Fibroblast of upper back skin (primary cell): ENCODE measurements at places on chromosomes 4 and X.

DNA sequence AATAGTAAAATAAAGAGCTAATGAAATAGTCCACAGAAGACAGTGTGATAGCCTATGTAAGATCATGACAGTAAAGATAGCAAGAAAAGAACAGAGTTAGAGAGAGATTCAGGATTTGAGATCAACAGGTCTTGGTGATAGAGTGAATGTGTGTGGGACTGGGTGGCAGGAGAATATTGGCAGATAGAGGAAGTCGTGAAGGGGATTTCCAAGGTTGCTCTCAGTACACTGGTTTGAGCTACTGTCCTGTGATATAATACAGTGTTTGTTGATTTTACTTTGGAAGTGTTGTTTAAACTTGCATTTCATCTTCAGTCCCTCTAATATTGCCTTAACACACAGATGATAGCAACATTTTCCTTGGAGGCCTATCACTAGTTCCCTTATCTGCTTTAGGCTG, 44.1 kb downstream of the DTHD1 start:
- DNase-seq = no peak

DNA sequence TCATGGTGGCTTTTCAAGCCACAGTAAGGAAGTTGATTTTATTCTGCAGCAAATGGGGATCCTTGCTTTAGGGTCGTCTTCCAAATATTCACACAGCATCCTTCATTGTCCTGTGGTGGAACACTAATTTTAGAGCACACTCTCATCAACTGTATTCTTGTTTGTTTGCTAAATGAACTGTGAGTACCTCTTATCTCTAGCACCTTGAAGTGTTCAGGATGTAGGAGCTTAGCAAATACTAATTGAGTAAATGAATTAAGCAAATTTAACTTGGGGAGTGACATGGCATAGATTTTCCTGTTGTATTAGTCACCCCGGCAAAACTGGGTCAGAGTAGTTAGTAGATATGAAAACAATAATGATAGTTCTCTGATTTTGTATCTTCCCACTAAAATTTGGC, 156.9 kb downstream of the UBE2NL start:
- no peak for DNase-seq

- no peak for DNase-seq
Measured at GRCh38 chrX:17377091-17377717, 2.2 kb downstream of the NHS start.

GRCh38 chr4:1405254-1405635, 997 bp downstream of the NKX1-1 start:
- no peak for DNase-seq

- DNase-seq = no peak
Measured at GRCh38 chr4:74969507-74970474, 36.9 kb downstream of the PARM1 start.

DNA sequence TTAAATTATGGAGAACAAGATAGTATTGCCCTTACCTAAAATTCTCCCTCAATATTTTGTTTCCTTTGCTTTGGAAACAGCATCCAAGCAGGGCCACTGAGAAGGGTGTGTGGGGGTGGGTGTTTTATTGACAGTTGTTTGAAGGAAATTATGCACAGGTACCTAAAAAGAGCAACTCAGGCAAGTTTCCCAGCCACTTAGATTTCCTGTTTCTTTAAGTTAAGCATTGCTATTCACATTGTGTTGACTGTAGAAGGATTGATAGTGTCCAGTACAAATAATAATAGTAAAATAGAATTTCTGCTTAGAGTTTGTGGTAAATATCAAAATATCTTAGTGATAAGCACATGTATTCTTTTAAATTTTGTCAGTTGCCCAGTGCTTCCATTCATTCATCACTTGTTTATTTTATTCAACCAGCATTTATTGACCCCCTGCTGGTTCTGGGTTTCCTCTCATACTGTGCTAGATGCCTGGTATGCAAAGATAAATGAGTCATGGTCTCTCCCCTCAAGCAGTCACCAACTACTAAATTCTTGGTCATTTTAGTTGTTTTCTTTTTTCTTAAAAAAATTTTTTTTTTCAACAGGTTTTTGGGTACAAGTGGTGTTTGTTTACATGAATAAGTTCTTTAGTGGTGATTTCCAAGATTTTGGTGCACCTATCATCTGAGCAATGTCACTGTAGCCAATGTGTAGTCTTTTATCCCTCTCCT, 50.0 kb downstream of the GALNT7 start:
- DNase-seq = peak; percentile 90

- DNase-seq = no peak
Measured at GRCh38 chr4:144948009-144948408, 150.0 kb downstream of the ANAPC10 start.

DNA sequence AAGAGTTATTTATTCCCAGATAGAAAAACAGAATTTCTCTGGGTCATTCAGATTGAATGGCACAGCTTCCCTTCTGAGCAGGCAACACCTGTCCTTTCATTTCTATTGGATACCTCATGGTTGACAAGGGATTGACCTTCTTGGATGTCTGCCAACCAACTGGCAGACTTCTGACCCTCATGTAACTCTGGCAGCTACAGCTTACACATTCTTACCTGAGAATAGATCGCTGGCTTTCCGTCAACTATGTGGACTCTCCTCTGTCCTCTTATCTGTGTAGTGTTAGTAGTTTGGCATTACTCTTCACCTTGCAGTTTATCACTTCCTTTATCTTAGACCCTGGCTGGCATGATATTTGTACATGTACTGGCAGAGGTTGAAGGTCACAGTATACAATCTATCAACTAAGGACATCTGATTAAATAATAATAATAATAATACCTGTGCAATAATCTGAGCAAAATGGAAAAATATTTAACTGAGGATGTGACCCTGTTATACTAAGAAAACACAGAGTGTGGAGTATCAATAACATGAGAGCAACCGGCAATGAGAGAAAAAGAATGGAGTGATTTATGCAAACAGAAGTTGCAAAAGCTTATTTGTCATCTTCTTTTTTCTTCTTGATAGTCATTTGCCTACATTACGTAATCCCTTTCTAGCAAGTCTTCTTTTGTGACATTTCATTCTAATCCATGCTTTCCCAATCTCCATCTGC, 1118.2 kb downstream of the ARAP2 start:
- DNase-seq = no peak

DNA sequence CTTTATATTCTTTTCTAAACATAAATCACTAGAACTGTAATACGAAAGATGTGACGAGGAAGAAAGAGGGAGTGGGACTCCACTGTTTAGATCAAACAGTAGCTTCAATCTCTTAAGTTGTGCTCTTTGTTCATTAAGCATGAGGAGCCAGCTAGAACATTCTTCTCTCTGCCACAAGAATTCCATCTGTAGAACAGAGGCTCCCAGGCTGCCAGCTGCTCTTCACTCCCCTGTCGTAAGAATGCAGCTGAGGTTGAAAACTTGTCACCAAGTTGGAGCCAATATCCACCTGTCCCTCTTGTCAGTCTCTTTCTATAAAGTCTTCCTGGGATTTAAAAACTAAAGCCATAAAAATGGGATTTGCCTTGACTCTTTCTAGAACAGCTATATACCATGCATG, 65.0 kb upstream of the SEC24B start:
- peak; percentile 38 for DNase-seq

- no peak for DNase-seq
Measured at GRCh38 chrX:42955349-42955748, 177.4 kb upstream of the PPP1R2C start.

GRCh38 chr4:150336676-150337412, 245.1 kb upstream of the MAB21L2 start:
- DNase-seq = no peak
